IPS-NIHi11 (cell line): ENCODE measurements at places on chromosomes 6 and 20.

- no peak for DNase-seq
Measured at GRCh38 chr20:44696315-44696714, 18.9 kb upstream of the CCN5 start.

DNA sequence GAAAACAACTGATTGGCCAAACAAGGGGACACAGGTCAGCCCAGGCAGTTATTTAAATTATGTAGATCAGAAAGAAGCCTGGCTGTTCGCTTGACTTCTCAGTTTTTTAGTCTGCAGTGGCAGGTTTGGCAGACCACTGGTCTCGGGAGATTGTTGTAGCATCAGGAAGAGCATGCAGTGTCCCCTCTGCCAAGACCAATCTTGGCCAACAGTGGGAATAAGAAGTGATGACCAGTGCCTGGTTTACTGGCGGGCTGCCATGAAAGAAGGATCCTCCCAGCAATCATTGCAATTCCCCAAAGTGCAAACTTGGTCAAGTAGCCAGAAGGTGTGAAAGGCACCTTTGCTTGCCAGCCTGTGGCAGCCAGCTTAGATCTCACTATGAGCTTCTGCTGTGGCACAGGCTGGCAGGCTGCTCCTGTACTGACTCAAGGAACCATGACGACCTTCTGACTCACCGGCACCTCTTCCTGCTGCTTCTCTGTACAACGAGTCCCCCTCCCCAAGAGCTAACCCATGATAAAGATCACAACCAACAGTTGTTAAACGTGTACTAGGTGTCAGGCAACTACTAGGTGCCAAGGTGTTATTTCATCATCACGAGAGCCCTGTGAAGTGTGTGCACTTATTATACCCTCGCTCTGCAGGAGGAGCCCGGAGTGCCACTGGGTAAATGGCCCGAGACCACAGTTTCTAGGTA, 76.8 kb upstream of the DUSP22 start:
- DNase-seq = no peak

GRCh38 chr6:76771059-76771634, 692.1 kb downstream of the HTR1B start:
- no peak for DNase-seq

DNA sequence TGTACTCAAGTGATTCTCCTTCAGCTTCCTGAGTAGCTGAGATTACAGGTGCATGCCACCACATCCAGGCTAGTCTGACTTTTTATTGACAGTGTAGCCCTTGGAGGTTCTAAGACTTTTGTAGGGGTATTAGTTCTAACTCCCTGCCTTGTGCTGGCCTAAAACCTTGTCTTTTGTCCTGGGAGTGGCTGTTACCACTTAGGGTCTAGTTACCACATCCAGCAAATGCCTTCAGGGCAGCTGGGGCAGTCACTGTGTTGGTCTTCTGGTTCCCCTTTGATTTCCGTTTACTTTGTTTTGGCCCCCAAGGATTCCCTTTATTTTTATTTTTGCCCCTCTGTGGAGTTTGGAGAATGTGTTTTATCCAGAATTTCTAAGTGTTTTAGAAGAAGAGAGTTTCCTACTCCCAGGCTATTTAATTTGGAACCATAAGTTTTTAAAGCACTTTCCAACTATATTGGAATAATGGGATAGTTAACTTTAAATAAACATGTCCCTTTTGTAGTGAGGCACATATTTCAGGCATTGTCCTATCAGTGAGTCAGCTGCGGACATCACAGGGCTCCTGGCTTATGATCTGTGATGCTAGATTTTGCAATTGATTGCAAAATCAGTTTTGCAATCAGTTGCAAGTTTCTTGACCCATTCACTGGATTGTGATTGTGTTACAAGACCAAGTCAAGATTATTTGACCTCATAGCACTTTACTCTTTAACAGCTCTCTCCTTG, 25.0 kb downstream of the IL22RA2 start:
- DNase-seq = no peak

DNA sequence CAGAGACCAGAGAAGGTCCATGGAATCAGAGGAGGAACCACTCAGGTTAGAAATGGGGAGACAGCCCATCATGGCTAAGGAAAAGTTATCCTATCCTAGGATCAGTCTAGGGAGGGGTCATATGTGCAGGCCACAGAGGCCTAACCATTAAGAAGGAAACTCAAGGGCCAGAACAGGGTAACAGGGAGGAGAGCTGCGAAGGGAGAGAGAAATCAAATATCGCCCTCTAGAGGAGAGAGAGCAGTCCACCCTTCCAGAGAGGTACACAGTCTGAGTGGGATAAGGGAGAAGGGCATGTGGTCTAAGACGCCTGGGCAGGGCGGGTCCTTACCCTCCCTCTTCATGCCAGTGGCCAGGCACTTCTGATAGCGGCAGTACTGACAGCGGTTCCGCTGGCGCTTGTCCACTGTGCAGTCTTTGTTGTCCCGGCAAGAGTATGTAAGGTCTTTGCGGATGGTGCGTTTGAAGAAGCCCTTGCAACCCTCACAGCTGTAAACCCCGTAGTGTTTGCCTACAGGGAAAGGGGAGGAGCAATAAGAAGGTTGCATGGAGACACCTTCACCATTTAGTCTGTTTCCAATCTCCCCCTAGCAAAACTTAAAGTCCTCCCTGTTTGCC, 2.9 kb downstream of the RXRB start:
- peak; percentile 77 for DNase-seq
